ENCODE measurements at places on chromosomes 1 and 21.

- DNase-seq, result no peak
Measured at GRCh38 chr1:175278734-175279116, 86.1 kb upstream of the KIAA0040 start.

DNA sequence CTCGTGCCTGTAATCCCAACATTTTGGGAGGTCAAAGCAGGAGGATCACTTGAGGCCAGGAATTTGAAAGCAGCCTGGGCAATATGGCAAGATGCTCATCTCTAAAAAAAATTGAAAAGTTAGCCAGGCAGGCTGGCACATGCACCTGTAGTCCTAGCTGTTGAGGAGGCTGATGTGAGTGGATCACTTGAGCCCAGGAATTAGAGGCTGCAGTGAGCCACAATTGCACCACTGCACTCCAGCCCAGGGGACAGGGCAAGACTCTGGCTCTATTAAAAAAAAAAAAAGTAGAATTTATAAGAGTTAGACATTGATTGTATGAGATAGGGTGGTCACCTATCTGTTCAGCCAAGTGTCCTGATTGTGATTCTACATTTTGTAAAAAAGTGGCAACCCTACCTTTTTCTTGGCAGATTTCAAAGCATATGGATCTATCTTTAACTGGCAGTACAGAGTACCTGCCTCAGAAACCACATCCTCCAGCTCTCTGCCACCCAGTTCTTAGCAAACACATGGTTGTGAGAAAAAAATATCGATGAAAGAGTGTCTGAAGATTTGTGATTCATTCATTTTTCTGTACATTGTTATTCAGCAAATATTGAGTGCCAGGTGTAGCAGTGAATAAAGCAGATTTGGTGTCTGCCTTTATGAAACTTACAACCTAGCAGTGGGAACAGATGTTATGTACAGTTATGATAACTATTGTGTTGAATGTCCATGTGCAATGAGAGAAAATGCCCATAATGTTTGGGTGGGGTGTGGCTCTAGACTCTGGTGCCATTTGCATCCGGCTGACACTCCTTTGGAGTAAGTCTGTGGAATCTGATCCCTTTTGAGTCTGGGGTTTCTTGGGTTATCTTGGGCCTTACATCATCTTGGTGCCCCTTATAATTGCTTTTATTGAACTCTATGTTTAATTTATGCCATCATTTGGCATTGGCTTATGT is 82.5 kb downstream of the ST3GAL3 start:
- DNase-seq, result no peak

GRCh38 chr1:45530632-45531135 is 9.0 kb upstream of the PRDX1 start:
- DNase-seq, result no peak

- no peak for DNase-seq
Measured at GRCh38 chr1:67130673-67131072, 4.1 kb downstream of the C1orf141 start.

DNA sequence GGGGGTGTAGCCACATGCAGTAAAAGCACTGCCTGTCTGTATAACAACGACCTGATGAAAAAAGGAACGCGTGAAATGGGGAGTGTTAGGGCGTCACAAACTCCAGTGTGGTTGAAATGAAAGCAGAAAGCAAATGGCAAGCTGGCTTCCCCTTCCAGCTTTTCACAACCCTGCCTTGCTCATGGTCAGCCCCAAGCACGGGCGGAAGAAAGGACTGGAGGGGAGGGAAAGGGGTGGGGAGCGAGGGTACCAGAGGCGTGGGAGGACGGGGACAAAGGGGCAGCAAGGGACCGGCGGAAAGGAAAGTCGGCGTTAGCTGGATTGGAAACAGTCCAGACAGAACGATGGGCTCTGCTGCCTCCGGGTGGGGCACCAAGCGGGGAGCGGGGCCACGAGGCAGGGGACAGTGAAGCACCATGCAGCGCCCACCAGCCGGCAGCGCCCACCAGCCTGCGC is 9.6 kb downstream of the VPS26C start:
- peak; percentile 51 for DNase-seq

GRCh38 chr21:41188486-41189149 is 20.7 kb downstream of the BACE2 start:
- no peak for DNase-seq

DNA sequence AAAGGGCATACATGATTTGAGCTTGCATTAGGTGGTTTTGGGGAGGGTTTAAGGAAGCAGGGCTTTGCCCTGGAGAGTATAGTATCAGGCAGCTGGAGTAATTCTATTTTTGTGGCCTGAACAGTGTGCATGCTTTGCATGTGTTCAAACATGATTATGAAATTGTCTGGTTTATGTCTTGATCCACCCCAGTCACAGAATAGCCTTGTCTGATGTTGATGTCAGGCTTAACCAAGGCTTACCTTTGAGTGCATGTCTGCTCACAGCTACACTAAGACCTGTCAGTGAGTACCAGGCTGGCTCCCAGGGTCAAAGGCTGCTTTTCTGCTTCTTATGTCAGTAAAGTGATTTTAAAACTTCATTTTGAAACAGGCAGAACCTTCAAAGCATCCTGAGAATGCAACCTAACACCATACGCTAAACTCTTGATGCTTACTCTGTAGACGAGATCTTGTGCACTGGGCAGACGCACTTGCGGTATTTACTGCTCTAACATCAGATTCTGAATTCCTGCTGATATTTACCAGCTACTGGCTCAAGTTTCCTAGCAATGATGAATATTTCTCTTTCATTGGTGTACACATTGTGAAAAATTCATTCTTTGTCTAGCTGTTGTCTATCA is 78.9 kb downstream of the MAP3K21 start:
- no peak for DNase-seq

- peak; percentile 86 for DNase-seq
Measured at GRCh38 chr1:70779571-70779970, 268.0 kb downstream of the PTGER3 start.

- DNase-seq, result no peak
Measured at GRCh38 chr1:102463328-102463727, 466.6 kb upstream of the OLFM3 start.

- DNase-seq, result no peak
Measured at GRCh38 chr1:53285969-53286760, 41.7 kb downstream of the LRP8 start.

- no peak for DNase-seq
Measured at GRCh38 chr21:26077521-26077920, 93.0 kb downstream of the APP start.

GRCh38 chr21:27548486-27548885 is 581.6 kb upstream of the ADAMTS5 start:
- DNase-seq, result no peak

DNA sequence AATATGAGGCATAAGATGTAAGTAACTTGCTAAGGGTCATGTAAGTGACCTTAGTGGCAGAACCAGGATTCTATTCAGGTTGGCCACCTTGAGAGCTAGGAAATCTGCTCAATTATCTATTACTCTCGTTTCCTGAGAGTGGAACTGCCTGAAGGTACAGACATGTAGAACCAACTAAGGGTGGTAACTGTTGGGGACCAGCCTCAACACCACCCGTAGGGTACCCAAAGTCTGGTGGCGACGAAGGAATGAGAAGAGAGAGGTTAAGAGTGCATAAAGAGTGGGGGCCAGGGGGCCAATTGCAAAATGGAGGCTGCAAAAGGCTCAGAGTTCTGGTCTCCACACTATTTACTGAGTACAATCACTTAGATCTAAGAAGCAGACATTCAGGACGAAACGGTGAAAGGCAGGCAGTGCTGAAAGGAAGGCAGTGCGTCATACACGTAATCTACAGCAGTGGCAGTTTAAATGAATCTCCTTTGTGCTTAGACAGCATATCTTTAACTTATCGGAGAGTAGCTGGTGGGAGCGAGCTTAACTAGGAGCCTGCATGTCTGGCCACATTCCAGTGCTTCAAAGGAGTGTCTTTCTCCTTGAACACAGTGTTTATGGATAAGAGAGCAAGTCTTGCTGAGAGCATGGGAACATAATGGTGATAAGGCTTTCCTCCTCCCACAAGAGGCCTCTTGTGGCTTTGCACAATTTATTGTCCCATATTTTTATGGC is 25.0 kb downstream of the SRSF4 start:
- DNase-seq, result no peak

DNA sequence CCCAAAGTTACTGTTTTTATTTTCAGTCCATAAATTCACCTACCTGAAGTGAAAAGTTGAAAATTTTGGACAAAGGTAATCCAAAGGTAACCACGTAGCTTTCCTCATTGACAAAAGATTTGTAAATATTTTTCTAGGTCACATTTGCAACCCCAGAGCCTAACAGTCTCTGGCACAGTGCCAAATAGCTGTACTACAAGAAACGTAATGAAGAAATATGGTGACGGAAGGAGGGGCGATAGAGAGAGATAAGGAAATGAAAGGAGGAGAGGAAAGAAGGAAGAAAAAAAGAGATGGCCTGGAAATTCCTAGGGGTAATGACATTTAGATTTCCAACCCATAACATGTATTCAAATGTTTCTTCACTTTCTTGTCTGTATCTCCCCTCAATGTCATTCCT is 159.4 kb downstream of the BARHL2 start:
- DNase-seq, result no peak

DNA sequence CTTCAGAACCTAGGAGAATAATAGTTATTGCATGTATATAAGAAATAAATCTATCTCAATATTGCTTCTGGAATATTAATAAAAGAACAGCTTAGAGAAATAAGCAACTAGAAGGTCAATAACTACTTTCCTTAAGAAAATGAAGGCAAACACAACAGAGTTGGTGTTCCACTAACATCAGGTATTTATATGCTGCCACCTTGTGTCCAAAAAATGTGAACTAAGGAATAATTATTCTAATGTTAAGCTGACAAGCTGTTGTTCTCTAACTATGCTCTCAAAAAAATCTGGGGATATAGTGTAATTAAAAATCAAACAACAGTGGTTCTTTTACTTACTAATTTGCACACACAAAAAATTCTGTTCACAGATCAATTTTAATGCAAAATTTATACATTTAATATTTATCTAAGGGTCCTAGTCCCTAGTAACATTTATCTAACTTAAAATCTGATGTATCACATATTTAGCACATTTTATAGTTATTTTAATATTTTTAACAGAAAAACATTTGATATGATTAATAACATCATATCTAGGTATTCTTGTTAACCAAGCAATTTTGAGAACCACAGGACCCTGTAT is 39.6 kb downstream of the UCHL5 start:
- DNase-seq, result peak; percentile 70

DNA sequence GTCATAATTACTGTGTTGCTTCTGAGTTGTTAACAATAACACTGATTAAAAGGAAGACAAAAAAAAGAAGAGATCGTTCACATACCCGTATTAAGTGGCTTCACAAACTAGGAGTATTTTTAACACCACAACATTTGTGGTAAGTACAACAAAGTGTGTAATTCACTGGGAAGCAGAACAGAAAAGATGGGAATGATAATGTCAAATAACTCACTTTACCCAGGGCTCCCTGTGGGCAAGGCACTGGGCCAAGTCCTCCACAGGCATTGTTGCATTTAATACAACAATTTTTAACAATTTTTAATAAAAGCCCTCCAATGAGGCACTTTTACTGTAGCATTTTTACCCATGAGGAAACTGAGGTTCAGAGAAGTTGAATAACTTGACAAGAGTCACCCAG is 385.0 kb upstream of the ST6GALNAC5 start:
- DNase-seq, result no peak

DNA sequence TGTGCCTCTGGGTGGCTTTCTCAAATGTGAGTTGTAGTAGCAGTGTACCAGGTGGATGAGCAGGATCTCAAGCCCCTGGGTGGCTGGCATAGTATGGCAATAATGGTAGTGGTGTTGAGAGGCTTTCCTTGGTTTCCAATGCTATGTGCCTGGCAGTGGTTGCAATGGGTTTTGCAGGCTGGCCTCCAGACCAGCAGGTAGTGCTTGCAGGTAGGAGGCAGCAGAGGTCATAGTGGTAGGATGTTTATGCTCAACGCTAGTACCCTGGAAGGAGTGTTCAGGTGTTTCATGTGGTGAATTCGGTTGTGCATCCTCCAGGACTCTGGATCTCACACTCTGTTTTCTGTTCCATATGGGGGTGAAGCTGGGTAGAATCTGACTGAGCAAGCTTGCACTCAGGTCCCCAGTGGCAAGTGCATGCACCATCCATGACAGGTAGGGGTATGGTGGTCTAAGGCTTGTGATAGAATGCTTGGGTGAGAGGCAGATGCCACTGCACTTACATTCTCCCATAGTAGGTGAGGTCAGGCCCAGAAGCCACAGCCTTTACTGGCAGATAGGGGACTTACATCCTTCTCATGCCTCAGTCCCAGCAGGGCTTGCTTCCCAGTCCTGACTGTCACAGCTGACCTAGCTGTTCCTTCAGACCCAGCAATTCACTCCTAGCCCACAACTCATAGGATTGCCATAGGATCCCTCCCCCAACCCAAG is 410.5 kb upstream of the LRRC7 start:
- no peak for DNase-seq

DNA sequence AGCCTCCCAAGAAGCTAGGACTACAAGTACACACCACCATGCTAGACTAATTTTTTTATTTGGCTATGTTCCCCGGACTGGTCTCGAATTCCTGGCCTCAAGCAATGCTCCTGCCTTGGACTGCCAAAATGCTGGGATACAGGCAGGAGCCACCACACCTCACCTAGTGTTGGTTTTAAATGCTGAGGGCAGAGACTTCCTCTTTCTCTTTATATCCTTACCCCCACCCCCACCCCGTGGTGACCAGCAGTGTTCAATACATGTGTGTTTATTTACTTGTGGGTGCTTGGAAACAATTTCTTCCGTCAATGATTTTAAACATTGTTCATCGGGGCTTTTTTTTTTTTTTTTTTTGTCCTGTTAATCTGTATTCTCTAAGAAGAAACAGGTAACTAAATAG is 158.9 kb downstream of the ZBTB18 start:
- DNase-seq, result no peak

DNA sequence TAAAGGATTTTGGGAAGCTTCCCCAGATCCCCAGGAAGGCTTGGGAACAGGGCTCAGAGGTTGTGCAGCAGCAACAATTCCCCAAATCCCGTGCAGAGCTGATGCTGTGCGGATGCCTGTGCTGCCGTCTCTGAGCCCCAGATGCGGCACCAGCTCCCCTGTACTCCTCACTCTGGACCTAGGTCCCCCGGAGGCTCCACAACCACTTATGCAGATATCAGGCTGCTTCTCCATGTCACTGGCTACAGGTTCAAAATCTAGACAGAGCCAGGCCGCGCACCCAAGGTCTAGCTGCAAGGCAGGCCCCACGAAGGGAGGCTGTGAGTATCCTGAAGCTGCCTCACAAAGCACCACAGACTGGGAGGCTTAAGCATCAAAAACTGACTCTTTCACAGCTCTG is 81.6 kb downstream of the PDE9A start:
- DNase-seq, result no peak

GRCh38 chr1:29767088-29767685 is 530.9 kb downstream of the PTPRU start:
- DNase-seq, result no peak

- peak; percentile 44 for DNase-seq
Measured at GRCh38 chr1:224433041-224433691, 1.4 kb downstream of the WDR26 start.

Data from ELR (cell line).